Right lung (tissue), 10 donors: ENCODE measurements at places on chromosomes 6 and 20. TPM values are rescaled to one million over a fixed set of nuclear protein-coding genes. Genes with fewer than 3 reads are reported as not detected.

GRCh38 chr6:142756215-142756630, 188.8 kb downstream of the HIVEP2 start:
- DNase-seq, result no peak

DNA sequence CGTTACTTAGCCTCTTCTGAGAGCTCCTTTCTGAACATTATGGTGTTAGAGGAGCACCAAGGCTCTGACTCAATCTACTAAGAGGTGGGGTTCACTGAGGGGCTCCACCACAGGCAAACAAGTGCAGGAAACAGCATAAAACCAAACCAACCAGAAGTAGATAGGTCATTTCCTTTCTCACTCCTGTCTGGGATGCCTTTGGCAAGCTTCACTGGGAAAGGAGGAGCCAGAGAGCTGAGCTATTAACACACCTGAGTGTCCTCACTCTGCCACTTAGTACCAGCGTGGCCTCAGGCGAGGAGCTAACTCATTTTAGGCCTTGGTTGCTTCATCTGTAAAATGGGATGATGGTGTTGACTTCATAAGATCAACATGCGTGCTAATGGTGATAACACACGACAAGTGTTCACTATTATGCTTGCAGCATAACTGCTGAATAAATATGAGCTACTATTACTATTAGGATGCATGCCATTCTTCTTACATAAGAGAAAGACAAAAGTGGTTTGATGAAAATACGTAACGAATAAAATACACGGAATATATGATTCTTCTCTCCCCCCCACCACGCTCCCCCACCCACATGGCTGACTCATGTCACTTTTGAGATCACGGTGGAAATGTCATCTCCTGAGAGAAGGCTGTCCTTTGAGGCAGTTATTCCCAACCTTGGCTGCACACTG, 185.4 kb downstream of the BCAS1 start:
- DNase-seq, result no peak

- DNase-seq, result no peak
Measured at GRCh38 chr20:53734006-53734688, 140.5 kb upstream of the ZNF217 start.

DNA sequence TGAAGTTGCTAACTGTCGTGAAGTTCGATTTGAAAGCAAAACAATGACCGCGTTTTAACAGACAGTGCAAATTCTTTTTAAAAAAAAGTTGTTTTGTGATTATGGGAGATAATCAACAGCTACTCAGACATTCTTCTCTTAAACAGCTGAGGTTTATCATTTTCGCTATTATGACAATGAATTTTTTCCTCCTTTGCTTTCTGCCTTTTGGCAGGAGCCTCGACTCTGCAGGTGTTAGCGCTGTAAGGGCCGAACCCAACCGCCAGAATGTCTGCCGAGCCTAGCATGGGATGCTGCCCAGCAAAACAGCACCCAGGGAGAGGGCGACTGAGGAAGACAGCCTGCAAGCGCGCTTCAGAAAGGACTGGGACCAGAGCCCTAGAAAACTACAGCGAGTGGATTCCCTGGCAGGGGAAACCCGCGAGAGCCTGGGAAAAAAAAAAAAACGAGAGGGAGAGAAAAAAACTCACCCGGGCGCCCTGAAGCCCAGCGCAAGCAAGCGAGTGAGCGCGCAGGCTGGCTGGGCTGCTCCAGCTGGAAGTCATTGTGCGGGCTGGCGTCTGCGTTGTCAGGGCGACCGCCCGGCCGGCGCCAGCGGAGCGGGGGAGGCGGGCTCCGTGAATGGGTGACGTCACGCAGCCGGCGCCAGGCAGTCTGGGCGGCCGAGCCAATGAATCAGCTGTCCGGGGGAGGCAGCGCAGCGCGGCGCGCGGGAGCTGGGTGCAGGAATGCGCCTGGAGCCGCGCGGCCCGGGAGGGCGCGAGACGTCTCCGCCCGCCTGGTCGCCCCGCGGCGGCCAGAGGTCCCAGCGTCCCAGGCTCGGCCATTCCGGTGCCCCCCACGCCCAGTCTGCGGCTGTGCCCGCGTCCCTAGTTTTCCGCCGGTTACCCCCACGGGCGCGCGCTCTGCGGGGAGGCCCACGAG, 32.7 kb upstream of the ID4 start:
- peak; percentile 99 for DNase-seq

DNA sequence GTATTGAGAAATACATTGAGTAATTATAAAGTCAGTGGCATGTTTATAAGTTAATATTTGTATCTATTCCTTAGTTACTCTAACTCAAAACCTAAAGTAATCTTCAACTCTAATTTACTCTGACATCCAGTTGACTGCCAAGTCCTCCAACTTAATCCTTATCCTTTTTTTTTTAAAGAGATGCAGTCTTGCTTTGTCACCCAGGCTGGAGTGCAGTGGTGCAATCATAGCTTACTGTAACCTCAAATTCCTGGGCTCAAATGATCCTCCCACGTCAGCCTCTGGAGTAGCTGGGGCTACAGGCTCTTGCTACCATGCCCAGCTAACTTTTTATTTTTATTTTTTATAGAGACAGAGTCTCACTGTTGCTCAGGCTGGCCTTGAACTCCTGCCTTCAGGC, 24.4 kb downstream of the PTPN1 start:
- DNase-seq, result no peak

PRSS16 gene
- 3.2 TPM for polyA plus RNA-seq

ROS1 gene
- 27.4 TPM for polyA plus RNA-seq

AGER gene
- 112 TPM for polyA plus RNA-seq
